ENCODE measurements at places on chromosomes 4 and X.

DNA sequence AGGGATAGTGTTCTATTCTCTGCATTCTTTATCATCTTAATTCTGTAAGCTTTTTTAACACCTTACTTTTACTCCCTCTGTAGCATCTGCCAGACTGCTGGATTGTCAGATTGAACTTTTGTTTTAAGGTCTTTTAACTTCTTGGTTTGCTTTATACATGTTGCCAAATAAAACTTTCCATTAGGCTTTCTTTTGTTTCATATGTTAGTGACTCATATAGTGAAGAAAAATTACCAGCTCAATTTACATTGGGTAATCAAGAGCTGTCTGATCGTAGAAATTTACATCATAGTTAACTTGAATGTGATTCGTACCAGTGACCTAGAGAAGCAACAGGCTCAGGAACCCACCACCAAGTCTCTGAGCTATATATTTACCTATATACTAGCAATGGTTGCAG lies 28.5 kb upstream of the KLHL4 start:
- no peak for DNase-seq

DNA sequence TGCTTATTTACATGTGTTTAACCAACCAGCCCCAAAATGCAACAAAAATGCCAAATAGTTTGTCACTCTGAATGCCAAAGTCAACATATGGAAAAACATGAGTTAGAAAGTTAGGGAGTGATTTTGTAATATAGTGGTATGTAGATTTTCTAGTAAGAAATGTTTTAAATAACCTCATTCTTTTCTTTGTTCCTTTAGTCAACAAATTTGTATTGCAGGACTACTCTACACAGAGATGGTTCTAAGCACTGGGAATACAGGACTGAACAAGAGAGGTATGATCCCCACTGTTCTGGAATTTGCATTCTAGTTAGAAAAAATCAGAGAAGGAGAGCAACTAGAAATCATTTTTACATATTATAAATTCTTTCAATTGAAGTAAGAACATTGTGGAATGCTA lies 218.8 kb upstream of the ANXA10 start:
- no peak for DNase-seq

DNA sequence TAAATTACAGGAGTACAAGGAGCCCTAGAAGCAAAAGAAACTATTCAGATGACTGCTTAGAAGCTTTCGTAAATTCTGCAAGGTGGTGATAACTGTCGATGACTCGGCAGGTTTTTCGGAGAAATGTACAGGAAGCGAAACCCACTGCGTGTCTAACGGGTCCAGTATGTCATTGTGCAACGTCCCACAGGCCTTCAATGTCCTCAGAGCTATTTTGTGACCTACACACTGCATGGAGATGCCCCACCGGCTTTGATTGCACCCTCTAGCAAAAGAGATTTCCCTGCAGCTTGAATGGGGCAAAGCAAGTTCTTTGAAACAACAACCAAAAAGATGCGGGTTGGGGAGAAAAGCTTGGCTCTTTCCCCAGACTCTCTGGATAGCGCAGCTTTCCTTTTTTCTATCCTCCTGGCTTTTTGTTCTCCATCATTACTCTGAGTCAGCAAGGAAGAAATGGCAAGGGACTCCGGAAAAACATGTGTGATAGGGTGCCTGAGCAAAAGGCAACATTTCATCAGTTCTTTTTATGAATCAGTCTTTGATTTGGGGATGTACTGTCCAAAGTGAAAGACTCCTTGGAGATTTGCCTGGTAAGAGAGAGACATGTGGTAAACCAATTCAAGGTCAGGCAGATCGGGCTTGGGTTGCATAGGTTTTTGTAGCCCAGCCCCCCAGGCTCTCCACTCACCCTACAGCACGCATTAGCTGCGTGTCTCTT lies 112.0 kb upstream of the TBL1X start:
- DNase-seq: peak; percentile 55

- DNase-seq: no peak
These were observed 46.1 kb upstream of the S100G start for GRCh38 chrX:16603822-16604221.

DNA sequence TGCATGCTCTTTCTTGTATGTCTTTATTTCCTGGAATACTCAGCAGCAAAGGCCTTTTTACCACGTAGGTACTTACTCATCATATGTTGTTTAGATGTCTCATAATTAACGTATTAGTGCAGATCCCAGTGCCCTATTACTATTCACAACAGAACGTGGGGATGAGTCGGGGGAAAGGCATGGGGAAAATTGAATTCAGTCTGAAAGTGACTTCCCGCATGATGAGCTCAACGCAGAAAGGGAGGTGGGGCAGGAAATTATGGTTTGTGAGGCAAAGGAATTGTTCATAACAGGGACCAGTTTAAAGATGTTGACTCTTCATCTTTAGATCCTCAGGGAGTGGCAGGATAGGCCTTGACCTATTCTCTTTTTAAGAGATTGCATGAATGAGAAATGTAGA lies 2.0 kb upstream of the TMPRSS11D start:
- DNase-seq: no peak

GRCh38 chr4:76276813-76277212 lies 25.3 kb downstream of the FAM47E start:
- DNase-seq: no peak

- no peak for DNase-seq
These were observed 77.9 kb upstream of the AFF2 start for GRCh38 chrX:148422526-148422925.

Data from activated CD4-positive, alpha-beta T cell treated with anti-CD3 and anti-CD28 coated beads, Interleukin-2, amount 10 ng/mL, durations not matched to agents 7 days and 5 days (primary cell).